Activated naive CD4-positive, alpha-beta T cell treated with anti-CD3 and anti-CD28 coated beads, Interleukin-2, amount 10 ng/mL, durations not matched to agents 5 hours and 36 hours (primary cell): ENCODE measurements at places on chromosomes 11 and 22. TPM values are rescaled to one million over a fixed set of nuclear protein-coding genes. Genes with fewer than 3 reads are reported as not detected.

Gene MIOX
- not detected for total RNA-seq

Gene TTLL1
- total RNA-seq: 7.6 TPM

Gene DAGLA
- total RNA-seq: 0.36 TPM

Gene YPEL4
- 0.86 TPM for total RNA-seq

Gene ANO1
- total RNA-seq: not detected

Gene KDM4D
- 0.45 TPM for total RNA-seq
